Stimulated activated CD4-positive, alpha-beta T cell treated with anti-CD3 and anti-CD28 coated beads, Interleukin-1b, Interleukin-23, amount 100 ng/mL, for 4 hours (primary cell): ENCODE measurements at places on chromosomes 3 and 15.

- DNase-seq = no peak
Observed at GRCh38 chr3:131403216-131403895, 21.8 kb downstream of the NUDT16 start.

DNA sequence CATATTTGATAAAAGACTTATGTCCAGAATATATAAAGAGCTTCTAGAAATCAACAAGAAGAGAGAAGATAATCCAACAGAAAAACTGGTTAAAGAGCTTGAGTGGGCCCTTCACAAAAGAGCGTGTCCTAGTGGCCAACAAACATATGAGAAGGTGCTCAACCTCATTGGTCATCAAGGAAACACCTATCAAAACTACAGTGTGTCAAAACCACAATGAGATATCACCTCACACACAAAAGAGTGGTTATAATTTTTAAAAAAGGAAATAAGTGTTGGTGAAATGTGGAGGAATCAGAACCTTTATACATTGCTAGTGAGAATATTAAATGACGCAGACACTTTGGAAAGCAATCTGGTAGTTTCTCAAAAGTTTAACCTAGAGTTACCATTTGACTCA, 68.4 kb upstream of the KLF13 start:
- DNase-seq = no peak

DNA sequence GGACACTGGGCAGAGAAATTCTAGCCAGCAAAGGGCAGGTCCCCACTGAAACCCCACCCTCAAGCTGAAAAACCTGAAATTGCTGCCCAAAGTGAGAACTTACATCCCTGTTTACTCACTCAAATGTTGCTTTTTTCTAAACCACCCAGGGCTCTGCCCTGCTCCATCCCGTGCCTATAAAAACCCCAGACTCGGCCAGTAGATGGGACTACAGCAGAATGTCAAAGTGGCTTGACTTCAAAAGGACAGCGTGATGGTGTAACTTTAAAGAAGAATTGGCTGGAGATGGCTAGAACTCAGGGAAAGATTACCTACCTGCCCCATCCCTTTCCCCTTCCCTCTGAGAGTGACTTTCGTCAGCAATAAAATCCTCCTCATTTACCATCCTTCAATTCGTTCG, 246.9 kb downstream of the PYDC2 start:
- no peak for DNase-seq

- DNase-seq = no peak
Observed at GRCh38 chr15:91408476-91409076, 308.5 kb downstream of the SV2B start.
